ENCODE measurements at places on chromosomes 3 and 15.
A peak's percentile ranks its signal among the peaks of the same experiment; 100 is the strongest.

GRCh38 chr15:95990833-95991232 is 339.7 kb upstream of the NR2F2 start:
- no peak for DNase-seq

DNA sequence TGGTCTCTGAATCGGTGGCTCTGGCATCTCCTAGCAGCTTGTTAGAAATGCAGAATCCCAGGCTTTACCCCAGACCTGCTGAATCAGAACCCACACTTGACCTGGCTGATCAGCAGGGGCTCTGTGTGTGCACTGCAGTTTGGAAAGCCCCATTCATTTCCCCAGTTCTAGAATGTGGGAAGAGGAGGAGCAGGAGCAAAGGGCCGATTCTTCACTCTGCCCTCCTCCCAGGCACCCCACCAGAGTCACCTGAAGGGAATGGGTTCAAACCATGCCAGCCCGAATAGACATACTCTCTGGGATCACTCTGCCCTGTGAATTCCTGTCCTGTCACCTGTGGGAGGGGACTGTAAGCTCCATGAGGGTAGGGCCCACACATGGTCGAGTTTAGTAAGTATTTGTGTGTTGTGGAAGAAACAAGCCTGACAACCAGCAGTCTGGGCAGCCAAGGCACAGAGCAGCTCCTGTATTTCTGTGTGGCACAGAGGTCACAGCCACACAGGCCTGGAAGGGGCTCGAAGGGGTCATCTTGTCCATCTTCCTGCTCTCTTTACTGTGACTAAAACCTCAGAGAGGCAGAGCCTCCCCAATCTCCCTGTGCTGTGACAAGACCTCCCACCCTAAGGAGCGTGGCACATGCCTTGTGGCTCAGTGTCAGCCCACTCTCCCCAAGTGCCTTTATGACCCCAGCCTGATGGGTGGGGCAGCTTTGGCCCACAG is 29.0 kb upstream of the HHATL start:
- DNase-seq: peak; percentile 27

DNA sequence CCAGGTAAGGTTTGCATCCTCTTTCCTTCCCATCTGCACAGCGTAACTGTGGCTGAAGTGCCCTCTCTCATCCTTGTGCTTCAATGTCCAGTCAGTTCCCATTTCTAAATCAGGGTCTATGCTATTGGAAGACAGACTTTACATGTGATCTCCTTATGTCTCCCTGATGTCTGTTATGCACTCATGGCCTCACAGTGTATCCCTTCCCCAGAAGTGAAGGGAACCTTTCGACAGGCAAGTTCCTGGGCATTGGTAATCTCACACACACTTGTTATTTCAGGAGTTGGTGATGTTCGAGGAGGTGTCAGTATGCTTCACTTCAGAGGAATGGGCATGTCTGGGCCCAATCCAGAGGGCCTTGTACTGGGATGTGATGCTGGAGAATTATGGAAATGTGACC is 7.4 kb downstream of the ZNF197 start:
- no peak for DNase-seq

DNA sequence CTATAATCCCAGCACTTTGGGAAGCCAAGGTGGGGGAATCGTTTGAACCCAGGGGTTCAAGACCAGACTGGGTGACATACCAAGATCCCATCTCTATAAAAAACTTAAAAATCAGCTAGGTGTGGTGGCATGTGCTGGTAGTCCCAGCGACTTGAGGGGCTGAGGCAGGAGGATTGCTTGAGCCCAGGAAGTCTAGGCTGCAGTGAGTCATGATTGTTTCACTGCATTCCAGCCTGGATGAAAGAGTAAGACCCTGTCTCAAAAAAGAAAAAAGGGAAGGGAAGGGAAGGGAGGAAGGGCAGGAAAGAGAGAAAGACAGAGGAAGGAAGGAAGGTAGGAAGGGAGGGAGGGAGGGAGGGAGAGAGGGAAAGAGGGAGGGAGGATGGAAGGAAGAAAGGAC is 133.7 kb upstream of the LRRN1 start:
- DNase-seq: peak; percentile 83

DNA sequence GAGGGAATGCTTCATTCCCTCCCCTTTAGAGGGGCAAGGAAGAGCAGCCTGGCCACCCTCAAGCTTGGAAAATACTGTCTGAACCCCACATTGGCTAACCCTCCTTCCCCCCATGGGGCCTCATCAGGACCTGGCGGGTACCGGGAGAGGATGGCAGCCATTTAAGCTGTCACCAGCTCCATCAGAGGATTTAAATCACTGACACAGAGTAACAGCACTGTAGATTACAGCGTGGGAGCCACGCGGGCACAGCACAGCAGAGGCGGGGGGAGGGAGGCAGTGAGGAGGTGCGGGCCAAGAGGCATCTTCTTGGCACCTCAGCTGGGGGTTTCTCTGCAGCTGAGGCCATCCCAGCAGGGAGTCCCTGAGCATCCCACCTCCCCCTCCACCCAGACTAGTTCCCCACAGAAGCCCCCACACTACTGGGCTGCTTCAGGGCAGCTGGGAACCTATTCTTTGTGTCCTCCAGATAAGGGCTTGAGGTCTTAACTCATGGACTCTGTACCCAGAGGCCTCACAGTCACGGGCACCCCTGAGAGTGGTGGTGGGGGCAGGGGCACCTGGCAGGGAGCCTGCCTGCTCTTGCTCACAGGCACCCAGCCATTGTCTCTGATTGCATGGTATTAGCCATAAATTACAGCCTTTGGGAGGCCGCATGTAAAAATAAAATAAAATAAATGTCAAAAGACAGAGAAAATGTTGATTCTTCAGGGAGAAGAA is 21.9 kb upstream of the CACNA2D2 start:
- DNase-seq: no peak
